ENCODE measurements at places on chromosomes 16 and 17.

DNA sequence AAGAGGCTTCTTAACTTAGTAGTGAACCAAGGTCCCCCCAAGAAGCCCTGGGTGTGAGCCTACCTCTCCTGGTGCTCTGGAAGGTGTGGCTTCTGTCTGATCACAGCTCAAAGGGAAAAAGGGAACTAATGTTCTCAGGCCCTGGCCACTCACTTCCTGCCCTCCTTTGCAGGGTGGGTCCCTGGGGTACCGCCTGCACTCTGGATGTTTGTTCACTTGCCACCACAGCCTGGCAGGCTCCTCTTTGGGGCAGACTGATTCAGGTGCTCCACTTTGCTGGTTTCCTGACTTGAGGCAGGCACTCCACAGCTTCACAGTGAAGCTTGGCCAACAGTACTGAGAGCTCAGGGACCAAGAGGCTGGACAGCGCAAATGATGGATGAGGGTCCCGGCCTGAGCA, 5.9 kb upstream of the MYO15A start:
- no peak for DNase-seq

DNA sequence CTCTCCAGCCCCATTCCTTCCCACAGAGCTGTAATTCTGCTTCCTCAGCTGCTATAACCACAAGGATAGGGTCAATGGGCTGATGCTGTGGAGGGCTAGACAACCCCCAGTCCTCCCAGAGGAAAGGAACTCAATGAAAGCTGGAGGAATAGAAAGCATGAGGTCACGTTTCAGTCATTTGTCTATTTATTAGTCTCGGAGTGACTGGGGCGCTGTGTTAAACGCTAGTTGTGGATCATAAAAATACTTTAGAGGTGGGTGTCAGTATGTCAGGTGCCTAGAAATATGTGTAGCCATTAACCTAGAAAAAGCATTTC, 787 bp upstream of the CCL3L1 start:
- DNase-seq: no peak

- DNase-seq: no peak
These were observed 28.6 kb upstream of the SSTR5 start for GRCh38 chr16:1043881-1044451.

DNA sequence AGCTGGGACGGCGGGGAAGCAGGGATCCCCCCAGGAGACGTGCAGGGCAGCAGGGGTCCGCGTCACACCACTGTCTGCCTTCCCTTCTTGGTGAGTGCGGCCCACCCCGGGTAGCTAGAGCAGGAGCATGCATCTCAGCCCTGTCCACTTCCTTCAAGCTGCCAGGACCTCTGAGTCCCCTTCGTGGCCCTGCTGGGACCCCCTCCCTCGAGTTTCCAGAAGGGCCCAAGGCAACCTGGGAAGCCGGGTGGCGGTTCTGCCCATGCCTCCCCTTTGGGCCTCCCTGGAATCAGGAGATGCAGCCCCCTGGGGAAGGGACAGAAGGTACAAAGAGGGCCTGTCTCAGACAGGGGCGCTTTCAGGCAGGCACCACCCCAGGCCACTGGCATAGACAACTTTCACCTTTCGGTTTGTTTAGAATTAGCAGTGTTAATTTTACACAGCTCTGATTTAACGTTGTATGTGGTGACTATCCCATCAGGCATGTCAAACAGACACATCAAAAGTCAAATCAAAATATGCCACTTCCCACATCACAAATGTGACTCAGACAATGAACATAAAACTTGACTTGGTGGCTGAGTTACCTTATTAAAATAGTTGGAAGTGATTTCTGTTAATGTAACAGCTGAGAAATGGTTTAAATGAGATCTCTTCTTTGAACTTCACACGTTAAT, 94.5 kb upstream of the METRNL start:
- no peak for DNase-seq

GRCh38 chr17:41251261-41251660, 1.8 kb downstream of the KRTAP9-4 start:
- DNase-seq: no peak

- DNase-seq: no peak
These were observed 51.6 kb upstream of the LYRM9 start for GRCh38 chr17:27944546-27945332.

DNA sequence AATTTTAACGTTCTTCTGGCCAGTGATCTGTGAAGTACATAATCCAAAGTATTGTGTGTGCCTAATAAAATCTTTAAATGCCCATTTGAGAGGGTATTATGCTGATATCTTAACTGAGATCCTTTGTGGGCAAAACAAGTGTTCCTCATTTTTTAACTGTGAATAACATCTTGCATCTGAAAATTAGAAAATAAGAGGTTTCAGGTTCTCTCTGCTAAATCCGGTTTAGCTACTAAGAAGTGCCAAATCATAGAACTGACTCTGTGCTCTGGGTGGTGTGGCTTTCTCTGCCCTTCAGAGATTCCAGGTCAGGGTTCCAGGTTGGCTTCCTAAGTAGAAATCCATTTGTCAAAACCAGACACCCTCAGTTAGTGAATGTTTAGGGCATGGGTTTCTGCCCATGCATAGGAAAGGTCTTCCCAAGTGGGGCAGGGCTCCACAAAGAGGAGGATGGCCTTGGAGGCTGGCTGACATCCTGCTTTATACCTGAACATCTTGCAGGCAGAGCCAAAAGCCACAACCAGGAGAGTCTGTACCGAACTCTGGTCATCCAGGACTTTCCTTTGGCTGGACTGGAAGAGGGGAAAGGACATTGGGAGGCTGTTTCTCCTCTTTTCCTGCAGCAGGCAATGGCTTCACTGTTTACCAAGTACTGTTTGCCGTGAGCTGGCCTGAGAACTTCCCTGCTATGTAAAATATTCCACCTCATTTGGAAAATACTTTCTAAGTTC, 8.5 kb downstream of the ALDH3A2 start:
- no peak for DNase-seq

- no peak for DNase-seq
These were observed 674 bp downstream of the ZNF688 start for GRCh38 chr16:30570636-30571444.
